Caudate nucleus (tissue), 63 donors: ENCODE measurements at places on chromosomes 1 and 21.

GRCh38 chr1:162632217-162632666 is at the start of gene DDR2:
TSS of gene DDR2 (plus strand) at chr1:162632464. CDS start at chr1:162719064, 86,600 bp downstream.
- DNase-seq: no peak

- no peak for DNase-seq
These were observed 563.9 kb upstream of the NR5A2 start for GRCh38 chr1:199463521-199464127.

DNA sequence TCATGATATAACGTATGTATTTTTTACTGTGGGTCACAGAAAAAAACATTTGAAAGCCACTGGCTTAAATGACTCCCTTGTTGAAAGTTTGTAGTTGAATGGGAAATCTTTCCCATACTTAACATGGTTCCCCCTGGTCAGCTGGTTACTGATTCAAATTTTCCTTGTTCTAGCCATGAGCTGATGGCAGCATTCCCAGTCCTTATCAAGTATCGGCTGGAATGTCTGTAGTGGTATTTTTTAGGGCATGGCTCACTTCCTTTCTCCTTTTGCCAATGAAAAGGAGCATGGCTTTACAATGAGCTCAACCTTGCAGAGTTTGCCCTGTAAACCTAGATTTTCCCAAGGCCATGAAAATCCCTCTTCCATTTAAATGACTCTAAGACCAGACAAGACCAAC is 55.7 kb downstream of the GIPC2 start:
- no peak for DNase-seq

DNA sequence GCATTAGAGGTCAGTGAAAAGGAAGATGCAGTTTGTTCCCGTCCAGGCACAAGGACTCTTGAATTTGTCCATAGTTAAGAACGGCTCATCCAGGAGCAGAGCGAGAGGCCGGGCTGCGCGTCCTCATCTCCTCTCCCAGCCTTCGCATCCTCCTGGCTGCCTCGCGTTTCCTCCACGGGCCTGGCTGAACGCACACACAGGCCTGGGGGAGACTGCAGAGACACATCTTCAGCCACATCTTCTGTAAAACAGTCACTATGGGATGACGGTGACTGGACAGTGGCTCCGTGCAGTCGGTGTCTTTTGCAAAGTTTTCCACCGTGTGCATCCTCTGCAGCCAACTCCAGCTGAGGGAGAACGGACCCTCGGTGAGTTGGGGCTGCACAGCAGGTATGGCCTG is 89.7 kb downstream of the PSMG1 start:
- DNase-seq: no peak

GRCh38 chr1:80445033-80445432 is 1355.7 kb upstream of the ADGRL2 start:
- DNase-seq: no peak

- DNase-seq: no peak
These were observed 22.9 kb upstream of the NDC1 start for GRCh38 chr1:53860967-53861411.

DNA sequence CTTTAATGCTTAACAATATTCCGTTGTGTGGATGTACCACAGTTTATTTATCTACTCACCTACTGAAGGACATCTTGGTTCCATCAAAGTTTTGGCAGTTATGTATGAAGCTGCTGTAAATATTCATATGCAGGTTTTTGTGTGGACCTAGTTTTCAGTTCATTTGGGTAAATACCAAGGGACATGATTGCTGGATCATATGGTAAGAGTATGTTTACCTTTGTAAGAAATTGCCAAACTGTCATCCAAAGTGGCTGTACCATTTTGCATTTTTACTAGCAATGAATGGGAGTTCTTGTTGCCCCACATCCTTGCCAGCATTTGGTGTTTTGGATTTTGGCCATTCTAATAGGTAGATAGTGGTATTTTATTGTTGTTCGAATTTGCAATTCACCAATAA is 10.0 kb downstream of the ZSCAN20 start:
- no peak for DNase-seq

DNA sequence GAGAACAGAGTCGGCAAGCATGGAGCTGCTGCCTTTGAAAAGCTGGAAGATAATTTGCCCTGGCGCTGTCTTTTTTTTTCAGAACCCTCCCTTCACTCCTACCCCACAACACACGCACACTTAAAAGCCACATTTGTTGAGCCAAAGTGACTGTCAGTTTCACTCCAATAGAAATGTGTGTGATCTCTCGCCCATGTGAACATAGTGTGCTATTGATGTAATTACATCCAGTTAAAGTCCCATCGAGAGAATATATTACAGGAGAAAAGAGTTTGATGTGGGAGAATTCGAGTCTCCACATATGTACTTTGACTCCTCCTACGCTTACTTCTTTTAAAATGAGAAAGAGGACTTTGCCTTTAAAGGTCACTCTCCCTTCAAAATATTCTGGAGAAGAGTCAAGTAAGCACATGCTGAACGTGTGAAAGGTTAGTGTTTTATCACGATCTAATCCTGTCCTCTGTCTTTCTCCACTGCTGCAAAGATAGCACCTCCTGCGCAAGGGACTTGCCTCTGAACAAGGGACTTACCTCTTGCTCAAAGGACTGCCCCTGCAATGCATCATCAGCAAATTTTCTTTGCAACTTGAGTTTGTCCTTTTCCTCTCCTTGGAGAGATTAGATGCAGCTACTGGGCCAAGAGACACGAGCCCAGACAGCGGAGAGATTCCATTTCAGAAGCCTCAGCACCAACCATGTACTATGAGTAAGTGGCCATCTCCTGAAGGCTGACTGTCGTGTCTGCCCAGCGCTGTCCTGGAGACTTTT is 613.9 kb downstream of the PTPRU start:
- DNase-seq: no peak
